ELR (cell line): ENCODE measurements at places on chromosomes 11 and 22.

GRCh38 chr11:64916040-64916774, 802 bp downstream of the ATG2A start:
- DNase-seq, result peak; percentile 73

DNA sequence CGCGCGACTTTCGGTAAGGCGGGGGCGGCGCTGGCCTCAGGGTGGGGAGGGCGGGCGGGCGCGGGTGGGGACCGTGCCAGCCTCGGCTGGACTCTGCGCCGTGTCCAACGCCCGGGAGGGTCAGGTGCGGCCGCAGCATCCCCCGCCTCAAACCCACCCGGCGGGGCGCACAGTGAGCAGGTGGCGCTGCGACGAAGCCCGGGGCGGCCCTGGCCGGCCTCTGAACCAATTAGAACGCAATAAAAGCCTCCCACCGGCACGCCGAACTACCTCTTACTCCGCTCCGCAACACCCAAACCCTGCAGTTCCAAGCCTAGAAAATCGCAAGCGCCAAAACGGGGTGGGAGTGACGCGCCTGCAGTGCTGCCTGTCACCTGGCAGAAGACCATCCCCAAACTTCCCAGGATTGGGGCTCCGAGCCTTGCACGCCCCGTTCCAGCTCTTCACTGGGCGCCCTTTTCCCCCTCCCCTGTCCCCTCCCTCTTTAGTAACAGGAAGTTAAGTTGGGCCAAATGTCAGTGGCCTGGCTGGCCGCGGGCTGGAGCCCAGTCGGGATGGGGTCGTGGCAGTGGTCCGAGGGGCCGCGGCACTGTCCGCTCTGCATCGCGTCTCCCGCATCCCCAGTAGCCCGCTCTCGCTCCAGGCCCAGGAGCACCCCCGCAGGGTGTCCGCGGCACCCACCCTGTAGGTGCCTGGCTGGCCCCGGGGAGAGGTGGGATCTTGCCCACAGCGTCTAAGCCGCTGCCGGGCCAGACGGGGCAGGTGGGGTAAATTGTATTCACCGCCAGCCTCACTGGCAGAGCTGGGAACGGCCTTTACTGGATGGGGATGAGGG, 541 bp downstream of the MICAL2 start:
- DNase-seq, result peak; percentile 45

GRCh38 chr11:36193290-36193619, 96.0 kb downstream of the COMMD9 start:
- DNase-seq, result no peak

DNA sequence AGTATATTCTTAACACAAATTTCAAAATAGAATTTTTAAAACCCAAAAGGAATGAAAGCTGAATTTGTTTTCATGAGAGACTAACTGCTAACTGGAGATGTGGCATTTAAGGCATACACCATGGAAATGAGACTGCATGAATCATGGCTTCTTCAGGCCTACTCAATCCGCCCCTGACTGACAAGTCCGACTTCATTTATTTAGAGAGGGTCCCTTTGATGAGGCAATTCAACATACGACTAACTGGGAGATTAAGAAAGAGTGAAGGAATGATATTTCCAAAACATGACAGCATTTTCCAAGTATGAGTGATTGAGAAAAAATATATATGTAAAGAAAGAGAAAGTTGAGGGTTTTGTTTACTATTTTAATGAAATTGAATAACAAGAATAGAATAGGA, 720.1 kb downstream of the DLG2 start:
- DNase-seq, result no peak

- no peak for DNase-seq
Measured at GRCh38 chr22:44995105-44995514, 14.7 kb downstream of the PHF21B start.

DNA sequence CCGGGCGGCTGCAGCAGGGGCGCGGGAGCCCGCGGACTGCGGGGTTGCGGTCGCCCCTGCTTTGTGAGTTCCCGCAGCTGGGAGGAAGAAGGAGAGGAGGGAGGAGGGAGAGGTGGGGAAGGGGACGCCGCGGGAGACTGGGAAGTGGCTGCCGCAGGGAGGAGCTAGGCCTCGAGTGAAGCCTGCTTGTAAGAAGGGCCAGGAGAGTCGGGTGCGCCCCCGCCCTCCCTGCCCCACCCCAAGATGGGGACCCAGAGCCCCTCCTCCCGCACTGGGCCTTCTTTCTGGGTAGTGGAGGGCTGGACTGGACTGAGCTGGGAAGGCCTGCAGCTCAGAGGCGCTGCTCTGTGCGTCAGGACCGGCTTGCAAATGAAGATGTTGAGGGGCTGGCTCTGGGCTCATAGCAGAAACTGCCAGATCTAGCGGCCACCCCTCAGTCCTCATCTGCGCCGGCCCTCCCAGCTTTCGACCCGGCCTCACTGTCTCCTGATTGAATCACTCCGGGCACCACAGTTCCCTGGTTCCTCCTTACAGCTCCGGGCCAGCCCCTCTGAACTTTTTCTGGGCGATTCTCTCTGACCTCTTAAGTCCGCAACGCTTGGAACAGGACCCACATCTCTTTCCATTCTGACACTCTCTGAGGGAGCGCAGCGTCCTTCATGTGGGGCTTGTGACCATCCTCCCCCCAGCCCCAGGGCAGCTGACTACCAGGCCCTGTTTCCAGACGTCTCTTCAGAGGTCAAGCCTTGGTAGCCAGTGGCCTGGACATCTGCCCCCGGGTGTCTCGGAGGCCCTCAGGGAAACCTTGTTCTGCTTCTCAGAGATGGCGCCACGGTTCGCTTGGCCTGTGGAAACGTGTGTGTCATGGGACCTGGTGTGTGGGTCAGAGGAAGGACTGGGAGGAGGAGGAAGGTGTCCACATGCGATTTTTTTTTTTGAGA, 21.9 kb downstream of the SERPINH1 start:
- peak; percentile 47 for DNase-seq

DNA sequence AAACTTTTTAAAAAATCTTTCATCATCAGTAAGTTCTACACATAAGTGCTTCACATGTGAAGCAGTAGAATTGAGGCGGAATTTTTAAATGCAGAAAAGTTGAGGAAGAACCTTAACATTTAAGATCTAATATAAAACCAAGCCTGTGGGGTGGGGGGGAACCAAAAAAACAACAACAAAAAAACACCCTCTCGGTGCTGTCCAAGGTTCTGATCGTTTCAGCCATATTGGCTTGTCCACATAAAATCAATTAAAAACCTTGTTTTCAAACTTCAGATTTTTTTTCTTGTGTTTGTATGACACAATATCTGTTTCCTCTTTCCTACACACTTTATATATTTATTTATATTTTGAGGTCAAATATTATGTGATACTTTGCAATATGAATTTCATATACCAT, 130.0 kb downstream of the WNT7B start:
- DNase-seq, result no peak

GRCh38 chr22:22682807-22683667, 38.6 kb downstream of the GGTLC2 start:
- DNase-seq, result peak; percentile 14
